ENCODE measurements at places on chromosomes 5 and 9.

GRCh38 chr9:83330207-83331196 is 207.7 kb downstream of the FRMD3 start:
- DNase-seq, result no peak

DNA sequence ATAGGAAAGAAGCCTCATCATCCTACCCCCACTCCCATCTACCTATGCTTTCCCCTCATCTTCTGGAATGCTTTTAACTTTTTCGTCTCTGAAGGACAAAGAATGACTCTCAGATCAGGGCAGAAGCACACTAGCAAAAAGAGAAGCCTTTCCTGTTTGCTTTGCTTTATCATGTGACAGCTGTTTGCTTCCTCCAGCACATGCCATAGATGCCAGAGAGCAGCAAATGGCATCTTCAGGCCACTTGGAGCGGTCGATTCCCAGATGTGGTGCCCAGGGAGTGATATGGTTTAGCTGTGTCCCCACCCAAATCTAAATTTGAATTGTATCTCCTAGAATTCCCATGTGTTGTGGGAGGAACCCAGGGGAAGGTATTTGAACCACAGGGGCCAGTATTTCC is 294.8 kb downstream of the GADD45G start:
- no peak for DNase-seq

DNA sequence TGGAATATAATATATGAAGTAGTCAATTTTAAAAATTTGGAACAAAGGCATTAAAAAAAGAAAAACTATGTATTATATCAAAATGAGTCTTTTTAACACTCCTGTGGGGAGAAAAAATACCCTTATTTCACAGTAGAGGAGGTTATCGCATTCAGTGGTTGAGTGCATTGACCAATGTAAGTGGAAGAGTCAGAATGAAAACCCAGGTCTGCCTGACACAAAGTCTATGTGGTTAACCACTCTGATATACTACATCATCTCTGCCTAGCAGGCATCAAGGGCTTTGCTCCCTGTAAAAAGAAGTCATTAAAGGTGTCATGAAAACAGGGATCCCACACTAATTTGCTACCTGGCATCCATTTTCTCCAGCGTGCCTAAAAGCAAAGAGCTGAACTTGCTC is 417.2 kb upstream of the C9orf72 start:
- DNase-seq, result peak; percentile 45

GRCh38 chr5:71810471-71811195 is 91.6 kb downstream of the CARTPT start:
- DNase-seq, result no peak

GRCh38 chr5:135032999-135033861 is 798 bp downstream of the PITX1 start:
- DNase-seq, result no peak

GRCh38 chr9:109310486-109310901 is 10.4 kb downstream of the EPB41L4B start:
- no peak for DNase-seq

DNA sequence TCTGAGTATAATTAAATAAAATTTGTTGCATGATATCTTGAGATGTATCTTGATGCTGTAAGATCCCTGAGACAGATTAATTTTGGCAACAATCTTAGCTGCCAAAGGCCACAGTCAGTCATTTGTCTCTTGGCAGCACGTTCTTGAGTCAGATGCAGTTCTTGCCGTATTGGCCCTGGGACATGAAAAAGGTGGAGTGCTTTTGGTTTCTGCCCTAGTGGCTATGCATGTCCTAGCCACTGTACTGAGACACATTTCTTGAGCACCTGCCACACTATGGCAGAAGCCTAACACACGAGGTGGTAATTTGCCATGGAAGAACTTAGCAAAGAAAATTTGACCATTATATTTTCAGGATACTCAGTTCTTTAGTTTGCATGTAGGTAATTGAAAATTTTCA is 45.0 kb upstream of the PHF2 start:
- DNase-seq, result no peak

- no peak for DNase-seq
Measured at GRCh38 chr5:106600803-106601202, 1069.9 kb downstream of the EFNA5 start.

DNA sequence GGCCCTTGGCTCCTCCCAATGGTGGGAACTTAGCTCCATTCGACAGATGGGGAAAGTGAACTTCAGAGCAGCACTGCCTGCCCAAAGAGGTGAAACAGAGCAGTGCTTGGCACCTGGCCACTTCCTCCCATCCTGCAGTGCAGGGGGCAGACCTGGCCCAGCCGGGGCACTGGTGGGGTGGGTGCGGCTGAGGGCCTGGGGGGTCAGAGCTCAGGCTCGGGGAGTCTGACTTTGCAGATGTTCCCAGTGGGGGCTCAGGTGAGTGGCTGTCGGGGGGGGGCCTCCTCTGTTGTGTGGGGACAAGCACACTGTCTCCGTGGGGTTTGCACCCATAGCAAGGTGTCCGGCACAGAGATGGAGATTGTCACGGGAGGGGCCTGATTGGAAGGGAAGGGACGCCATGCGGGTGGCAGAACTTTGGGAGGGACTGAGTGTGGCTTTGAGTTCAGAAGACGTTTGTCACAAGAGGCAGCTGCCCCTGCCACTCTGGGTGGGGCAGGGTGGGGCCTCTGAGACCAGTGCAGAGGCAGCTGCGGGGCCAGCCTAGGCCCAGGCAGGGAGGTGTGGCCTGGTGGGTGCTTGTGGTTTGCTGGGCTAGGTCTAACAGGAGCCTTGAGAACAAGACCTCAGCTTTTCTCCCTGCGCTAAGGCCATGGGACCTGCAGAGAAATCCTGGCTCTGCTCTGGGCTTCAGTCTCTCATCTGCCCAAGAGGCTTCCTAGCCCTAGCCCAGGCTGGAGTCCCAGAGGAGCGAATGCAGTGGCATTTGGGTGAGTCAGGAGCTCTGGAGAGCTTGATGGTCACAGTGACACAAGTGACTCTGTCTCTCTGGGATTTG is 2.5 kb downstream of the MYMK start:
- DNase-seq, result no peak

DNA sequence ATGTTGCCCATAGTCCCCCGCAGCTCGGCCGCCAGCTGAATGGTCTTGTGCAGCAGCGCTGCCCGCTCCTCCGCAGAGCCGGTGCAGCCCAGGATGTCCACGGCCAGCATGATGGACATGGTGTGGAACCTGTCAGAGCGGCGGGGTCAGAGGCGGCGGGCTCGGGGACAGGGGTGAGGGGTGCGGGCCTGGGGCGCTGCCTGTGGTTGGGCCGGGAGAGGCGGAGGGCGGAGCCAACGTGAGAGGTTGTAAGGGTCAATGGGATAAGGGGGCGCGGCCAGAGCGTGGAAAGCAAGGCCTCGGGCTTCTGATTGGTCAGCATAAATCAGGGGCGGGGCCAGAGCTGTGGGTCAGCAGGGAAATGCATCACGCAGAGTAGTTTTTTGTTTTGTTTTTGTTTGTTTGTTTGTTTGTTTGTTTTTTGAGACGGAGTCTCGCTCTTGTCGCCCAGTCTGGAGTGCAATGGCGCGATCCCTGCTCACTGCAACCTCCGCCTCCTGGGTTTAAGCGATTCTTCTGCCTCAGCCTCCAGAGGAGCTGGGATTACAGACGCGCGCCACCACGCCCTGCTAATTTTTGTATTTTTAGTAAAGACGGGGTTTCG is 6.8 kb upstream of the TOR2A start:
- no peak for DNase-seq

Measured in activated CD4-positive, alpha-beta T cell treated with anti-CD3 and anti-CD28 coated beads, Interleukin-2, Interleukin-6, amounts not matched to agents 100 ng/mL and 50 ng/mL, durations not matched to agents 16 hours and 8 hours (primary cell).